ENCODE measurements at places on chromosomes 16 and 17.

- DNase-seq, result no peak
Measured at GRCh38 chr16:22075776-22076175, 16.6 kb upstream of the VWA3A start.

GRCh38 chr17:44223541-44224071, 4.1 kb upstream of the UBTF start:
- no peak for DNase-seq

DNA sequence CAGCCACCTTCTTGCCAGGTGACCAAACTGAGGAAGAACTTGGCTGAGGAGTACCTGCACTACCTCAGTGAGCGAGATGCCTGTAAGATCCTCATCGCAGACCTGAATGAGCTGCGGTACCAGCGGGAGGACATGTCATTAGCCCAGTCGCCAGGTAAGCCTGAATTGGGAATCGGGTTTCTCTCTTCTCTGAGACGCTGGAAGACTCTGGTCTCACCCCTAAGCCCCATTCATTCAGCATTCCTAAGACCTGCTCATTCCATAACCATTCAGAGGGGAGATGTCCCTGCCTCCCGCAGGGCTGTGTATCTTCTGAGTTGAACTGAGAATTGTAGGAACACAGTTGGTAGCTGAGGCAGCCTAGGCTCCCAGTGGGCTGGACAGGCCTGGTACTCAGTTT, 17.0 kb upstream of the THAP11 start:
- no peak for DNase-seq

DNA sequence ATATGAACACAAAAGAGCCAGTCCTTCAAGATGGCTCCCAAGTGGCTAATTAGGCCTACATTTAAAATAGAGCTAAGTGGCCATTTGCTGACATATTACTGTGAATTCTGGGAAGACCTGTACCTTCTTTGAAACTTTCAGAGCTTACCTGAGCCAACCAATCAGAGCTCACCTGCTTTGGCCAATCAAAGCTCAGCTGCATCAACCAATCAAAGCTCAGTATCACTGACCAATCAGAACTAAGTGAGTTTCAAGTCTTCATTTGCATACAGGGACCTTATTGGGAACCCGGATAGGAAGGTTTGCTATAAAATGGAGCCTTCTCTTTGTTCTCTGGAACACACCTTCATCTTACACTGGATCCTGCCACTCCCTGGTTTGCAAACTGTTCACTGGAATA, 63.7 kb downstream of the FOXL1 start:
- DNase-seq, result no peak

- peak; percentile 66 for DNase-seq
Measured at GRCh38 chr17:31802502-31802901, 56.5 kb downstream of the COPRS start.

DNA sequence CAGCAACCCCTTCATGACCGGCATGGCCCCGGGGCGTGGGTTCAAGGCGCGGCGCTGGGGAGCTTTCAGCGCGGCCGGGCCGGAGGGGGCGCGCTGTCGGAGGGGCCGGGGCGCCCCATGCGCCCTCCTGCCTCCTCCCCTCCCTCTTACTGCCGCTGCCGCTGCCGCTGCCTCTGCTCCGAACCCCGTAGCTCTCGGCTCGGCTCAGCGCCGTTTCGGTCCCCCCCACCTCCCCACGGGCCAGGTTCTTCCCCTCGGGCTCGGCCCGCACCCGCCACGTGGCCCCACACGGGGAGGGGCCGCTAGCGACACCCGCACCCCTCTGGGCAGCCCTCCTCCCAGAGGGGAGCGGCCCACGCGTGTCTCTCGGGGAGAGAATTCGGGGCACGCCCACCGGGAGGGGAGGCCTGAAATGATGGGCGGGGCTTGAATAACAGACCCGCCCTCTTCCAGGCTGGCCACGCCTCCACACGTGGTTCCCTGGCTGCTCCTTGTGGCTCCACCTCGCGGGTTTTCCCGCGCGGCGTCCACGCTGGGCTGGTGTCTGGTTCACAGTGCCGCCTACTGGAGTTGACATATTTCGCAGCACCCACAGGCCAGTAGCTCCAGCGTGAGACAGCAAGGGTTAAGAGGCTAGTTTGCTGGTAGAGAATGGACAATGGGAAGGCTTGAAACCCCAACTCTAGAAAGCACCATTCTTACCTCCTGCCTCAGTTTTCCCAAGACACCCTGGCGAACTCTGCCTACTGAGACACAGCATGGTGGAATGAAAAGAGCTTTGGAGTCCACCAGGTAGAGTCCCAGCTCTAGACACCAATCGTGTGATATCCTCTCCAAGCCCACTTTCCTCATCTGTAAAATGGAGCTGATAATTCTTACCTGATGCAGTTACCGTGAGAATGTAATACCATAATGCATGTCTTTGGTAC, at the start of gene KCNH4:
KCNH4 (minus strand) TSS at position 221 of the 929 bp plus-strand sequence; CDS start at position 24, 197 bp downstream.
- peak; percentile 92 for DNase-seq

DNA sequence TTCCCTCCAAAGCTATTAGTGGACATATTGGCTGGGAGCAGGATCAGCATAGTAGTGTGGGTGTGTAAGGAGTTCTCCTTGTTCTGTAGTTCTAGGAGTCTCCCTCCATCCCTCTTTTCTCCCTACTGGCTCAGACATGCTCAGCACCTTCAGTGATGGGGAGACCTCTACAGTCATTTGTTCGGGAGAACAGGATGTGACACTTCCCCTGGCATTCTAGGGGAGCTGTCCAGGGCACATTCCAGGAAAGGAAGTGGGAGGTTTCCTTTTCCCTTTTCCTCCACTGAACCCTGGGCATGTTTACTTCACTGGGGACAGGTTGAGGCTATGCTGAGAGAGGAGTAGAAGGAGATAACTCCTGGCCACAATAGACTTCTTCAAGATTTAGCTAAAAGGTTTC, 86.5 kb downstream of the MYH13 start:
- DNase-seq, result no peak

DNA sequence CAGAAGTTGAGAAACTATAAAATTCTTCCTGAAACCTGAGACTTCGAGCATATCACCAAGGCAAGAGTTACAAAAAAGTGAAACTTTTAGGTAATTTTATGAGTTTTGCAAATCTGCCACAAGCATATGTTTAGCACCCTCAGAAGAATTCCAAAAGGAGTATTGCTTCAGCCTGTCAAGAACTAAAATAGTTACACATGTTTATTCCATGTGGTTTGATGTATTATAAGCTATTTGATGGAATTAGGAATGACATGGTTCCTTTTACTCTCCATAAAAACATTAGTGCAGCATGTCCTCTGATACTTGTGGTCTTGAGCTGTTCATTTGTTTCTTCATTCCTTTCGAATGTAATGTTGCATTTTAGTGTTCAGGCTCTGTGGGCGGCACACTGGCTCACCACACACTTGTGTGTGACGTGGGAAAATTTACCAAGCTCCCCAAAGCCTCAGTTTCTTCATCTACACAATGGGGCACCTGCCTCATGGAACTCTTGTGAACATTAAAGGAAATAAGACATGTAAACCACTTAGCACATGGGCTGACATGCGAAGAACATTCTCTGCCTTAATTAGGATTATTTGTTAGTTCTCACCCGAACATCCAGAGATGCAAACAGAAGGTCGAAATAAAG, 204.2 kb upstream of the FOXF1 start:
- no peak for DNase-seq

- no peak for DNase-seq
Measured at GRCh38 chr17:61129267-61130254, 270.1 kb upstream of the TBX2 start.

GRCh38 chr16:89420204-89420603, 70.2 kb downstream of the ANKRD11 start:
- no peak for DNase-seq

GRCh38 chr17:67813803-67814180, 11.5 kb upstream of the BPTF start:
- no peak for DNase-seq

GRCh38 chr16:28503470-28504259, 3.0 kb downstream of the IL27 start:
- DNase-seq, result no peak

DNA sequence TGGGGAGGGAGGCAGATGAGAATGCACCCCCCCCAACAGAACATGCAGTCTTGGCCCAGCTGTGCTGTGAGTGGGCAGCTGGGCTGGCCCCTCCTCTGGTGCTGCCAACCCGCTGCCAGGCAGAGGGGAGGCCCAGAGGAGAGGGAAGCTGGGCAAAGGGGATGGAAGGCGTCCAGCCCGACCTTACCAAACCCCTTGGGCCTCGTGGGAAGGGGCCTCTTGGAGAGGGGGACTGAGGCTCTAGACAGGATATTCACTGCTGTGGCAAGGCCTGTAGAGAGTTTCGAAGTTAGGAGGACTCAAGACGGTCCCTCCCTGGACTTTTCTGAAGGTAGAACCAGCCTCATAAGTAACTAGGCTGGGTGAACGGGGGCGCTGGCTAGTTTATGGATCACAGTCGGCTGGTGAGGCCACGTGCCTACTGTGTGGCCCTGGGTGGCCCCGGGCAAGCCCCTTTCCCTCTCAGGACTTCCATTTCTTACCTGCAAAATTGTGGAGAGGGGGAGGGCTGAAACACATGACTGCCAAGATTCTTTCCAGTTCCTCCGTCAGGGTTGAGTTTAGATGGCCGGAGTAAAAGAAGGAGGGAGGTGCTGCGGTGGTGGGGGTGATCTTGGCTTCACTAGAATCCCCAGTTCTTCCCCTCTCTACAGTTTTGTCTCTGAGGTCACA, 857 bp upstream of the STAT5A start:
- peak; percentile 72 for DNase-seq
